ENCODE measurements at places on chromosomes 3 and 15. TPM values are rescaled to one million over a fixed set of nuclear protein-coding genes. Genes with fewer than 3 reads are reported as not detected.

DNA sequence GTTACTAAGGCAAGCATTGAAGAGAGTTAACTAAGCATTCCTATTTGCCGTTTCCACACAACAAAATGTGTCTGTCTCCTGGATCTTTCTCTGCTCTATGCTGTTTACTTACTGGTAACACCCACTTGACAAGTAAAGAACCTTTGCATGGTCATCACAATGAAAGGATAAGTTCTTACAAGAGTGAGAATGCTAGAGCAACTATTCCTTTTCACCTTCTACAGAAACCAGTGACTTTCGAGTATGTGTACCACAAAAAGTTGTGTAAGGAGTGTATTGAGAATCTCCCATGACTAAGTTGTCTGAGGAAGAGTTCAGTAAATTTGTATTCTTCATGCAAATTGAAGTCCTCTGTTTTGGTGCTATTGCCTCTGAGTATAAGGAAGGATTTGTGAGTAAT lies 10.8 kb downstream of the TIPARP start:
- DNase-seq, result peak; percentile 45

DNA sequence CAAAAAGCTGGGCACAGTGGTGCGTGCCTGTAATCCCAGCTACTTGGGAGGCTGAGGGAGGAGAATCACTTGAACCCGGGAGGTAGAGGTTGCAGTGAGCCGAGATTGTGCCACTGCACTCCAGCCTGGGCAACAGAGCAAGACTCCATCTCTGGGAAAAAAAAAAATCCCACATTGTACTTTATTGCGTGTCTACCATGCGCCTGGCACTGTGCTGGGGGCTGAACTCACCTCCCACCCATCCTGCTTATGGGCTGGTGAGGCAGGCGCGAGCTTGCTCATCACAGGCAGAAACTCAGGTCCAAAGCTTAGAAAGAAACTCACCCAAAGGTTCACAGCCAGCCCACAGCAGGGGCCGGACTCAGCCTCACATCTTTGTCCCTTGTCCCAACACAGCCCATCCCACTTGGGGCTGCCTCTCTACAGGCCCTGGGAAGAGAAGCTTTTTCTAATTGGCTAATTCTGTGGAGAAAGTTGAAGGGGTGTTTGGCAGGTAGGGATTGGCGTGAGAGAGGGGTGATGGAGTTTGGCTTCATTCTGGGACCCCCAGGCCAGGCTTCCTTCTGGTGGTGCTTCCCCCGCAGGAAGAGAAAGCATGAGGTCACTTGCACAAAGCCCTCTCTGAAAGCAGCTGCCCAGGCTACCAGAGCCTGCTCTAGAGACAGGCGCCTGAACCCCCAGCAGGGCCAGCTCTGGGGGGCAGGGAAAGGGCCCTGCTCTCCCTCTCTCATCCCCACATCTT lies 122.6 kb upstream of the SMAD3 start:
- DNase-seq, result no peak

- no peak for DNase-seq
Measured at GRCh38 chr3:152557302-152557999, 277.5 kb upstream of the P2RY1 start.

DNA sequence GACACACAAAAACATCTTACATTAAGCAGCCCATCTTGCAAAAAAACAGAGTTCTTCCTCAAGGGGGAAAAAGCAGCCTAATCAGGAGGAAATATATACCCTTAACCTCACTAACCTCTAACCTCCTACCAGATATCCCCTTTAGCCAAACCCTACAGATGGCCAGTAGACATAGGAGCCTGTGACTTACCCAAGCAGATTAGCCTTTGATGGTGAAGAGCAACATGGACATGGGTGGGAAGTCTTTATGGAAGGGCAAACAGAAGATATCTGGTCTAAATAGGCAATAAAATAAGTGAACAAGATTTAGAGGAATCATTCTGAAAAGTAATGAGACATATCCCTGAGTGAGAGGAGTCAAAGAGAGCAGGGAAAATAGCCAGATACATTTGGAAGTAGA lies 119.4 kb upstream of the ARPP21 start:
- no peak for DNase-seq

DNA sequence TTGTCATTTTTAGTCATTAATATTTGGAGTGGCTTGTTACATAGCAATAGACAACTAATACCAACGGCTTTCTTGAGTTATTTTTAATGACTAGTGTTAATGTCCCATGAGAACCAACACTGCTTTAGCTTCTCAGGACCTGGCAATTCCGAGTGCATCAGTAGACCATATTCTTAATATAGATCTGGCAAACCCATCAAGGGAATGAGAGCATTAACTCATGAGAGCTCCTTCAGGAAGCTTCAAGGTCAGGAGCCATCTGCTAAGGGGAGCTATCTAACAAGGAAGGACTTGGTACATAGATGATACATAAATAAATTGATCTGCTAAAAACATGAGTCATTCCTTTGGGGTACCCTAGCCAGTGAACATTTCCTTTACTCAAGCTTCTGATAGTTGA lies 122.6 kb upstream of the EPHA3 start:
- DNase-seq, result no peak

- no peak for DNase-seq
Measured at GRCh38 chr3:108103886-108104797, 13.3 kb upstream of the CD47 start.

DNA sequence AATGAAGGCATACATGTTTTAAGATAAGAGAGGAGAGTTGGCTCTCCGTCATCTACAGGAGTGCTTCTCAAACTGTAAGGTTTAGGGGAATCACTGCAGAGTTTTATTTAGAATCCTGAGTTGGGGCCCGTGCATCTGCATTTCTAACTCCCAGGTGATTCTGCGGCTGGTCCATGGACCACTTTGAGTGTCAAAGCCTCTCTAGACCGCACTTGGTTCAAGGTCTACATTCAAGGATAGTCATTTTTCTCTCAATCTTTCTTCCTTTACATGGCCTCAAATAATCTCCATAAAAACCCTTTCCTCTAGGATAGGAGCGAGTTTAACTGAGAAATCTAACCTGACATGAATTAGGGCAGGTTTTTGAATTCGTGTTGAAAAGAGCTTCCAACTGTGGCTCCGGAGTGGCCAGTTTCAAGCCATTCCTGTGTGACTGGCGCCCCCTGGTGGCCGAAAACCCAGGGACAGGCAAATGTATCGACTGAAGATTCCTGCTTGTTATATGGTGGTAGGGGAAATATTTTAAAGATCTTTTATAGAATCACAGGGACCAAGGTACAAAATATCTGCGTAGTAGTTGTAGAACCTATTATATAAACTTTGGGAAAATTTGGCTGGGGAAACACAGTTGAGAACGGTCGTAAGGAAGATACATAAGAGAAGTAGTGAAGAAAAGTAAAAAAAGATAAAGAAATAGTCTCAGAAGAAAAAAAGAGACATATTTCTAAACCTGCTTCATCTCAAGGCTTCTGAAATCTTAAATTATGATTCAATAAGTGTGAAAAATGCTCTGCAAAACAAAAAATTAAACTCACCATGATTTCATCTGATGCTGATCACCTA lies 11.9 kb downstream of the GABRR3 start:
- peak; percentile 95 for DNase-seq

The P2RY14 gene
- total RNA-seq, result not detected

The TMPRSS7 gene
- total RNA-seq, result 0.03 TPM

The OR5H14 gene
- total RNA-seq, result not detected

The SRGAP3 gene
- 0.20 TPM for total RNA-seq

The ANKRD34C gene
- total RNA-seq, result not detected
